Pancreas (tissue), 10 donors: ENCODE measurements at places on chromosomes 2 and 18. TPM values are rescaled to one million over a fixed set of nuclear protein-coding genes. Genes with fewer than 3 reads are reported as not detected.

- peak; percentile 83 for DNase-seq
- no peaks in the 10 kb centered on the region for H3K4me1 ChIP-seq
- H3K36me3 ChIP-seq = no peaks in the 10 kb centered on the region
- H3K27me3 ChIP-seq = no peaks in the 10 kb centered on the region
- peak overlapping the region; percentile 26 for H3K4me3 ChIP-seq
Observed at GRCh38 chr2:24083567-24084385, 858 bp downstream of the TP53I3 start.

GRCh38 chr2:108287169-108287568 lies 1.5 kb upstream of the SULT1C2 start:
- H3K36me3 ChIP-seq = no peaks in the 10 kb centered on the region
- H3K4me3 ChIP-seq = no peak overlapping the region
- DNase-seq = no peak
- no peaks in the 10 kb centered on the region for H3K4me1 ChIP-seq
- no peaks in the 10 kb centered on the region for H3K27me3 ChIP-seq

- DNase-seq = no peak
- H3K4me3 ChIP-seq = no peak overlapping the region
- H3K36me3 ChIP-seq = no peaks in the 10 kb centered on the region
- peaks cover 8% of the 10 kb centered on the region for H3K27me3 ChIP-seq
- no peaks in the 10 kb centered on the region for H3K4me1 ChIP-seq
Observed at GRCh38 chr2:176132205-176133171, 3.0 kb downstream of the HOXD8 start.

The STAT4 gene
- 1.5 TPM for total RNA-seq

GRCh38 chr18:62396967-62397366 lies 71.9 kb downstream of the TNFRSF11A start:
- H3K4me1 ChIP-seq = no peaks in the 10 kb centered on the region
- no peaks in the 10 kb centered on the region for H3K27me3 ChIP-seq
- no peak overlapping the region for H3K27ac ChIP-seq

GRCh38 chr2:98453531-98453930 lies 8.9 kb downstream of the INPP4A start:
- no peak overlapping the region for H3K4me3 ChIP-seq
- H3K36me3 ChIP-seq = no peaks in the 10 kb centered on the region
- no peaks in the 10 kb centered on the region for H3K4me1 ChIP-seq
- no peak overlapping the region for H3K27ac ChIP-seq

GRCh38 chr2:8263901-8264300 lies 418.0 kb upstream of the ID2 start:
- H3K4me3 ChIP-seq = no peak overlapping the region
- H3K27me3 ChIP-seq = no peaks in the 10 kb centered on the region
- no peaks in the 10 kb centered on the region for H3K36me3 ChIP-seq
- H3K4me1 ChIP-seq = no peaks in the 10 kb centered on the region
- no peak overlapping the region for H3K27ac ChIP-seq

The KCTD1 gene
- 16.8 TPM for total RNA-seq

DNA sequence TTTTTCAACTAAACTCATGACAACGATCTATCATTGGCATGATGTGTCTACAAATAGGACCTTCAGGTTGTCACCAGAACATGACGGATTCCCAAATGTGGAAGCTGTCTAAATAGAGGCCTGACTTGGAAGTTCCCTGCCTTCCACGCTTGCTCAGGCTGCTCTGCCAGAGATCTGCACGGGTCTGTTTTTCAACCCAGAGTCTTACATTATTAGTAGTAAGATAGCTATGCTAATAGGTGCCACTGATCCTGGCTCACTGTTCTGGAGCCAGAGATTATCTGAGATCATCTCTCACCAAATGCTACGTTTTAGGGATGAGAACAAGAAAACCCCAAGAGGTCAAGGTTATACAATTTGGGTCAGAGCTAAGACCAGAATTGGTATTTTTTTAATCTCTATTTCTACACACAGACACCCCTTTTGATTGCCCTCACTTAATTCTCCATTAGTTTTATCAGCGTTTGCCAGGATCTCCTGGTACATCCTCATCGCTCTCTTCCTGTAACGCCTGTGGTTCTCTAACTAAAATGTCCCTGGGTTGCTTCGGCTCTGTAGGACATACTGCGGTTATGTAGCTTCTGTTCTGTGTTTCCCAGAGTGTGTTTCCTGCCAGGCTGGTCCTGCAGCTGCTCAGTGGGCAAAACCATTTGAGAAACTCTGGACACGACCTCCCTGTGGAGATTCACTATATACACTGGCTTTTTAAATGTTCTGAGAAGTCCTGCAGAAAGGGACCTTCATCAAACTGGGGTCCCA lies 5.7 kb downstream of the CDC42EP3 start:
- H3K36me3 ChIP-seq = no peaks in the 10 kb centered on the region
- no peaks in the 10 kb centered on the region for H3K4me1 ChIP-seq
- no peak overlapping the region for H3K27ac ChIP-seq
- H3K27me3 ChIP-seq = no peaks in the 10 kb centered on the region

DNA sequence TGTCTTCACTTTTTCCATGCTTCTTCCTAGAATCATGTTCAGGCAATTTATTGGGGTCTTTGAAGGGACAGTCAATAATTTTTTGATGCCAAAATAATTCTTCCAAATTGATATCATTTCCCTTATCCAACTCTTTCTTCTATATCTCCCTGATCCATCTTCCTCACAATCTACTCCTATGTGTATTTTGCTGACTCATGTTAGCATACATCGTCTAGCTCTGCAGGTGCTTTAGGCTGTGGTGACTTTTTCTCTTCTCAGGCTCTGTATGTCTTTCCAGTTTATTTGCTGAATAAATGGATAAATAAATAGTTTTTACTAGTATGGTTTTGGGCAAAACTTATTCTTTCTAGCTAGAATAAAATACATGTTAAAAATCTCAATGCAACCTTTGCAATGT lies 1650.9 kb upstream of the TMEFF2 start:
- H3K27ac ChIP-seq = no peak overlapping the region
- H3K4me1 ChIP-seq = no peaks in the 10 kb centered on the region
- no peak overlapping the region for H3K4me3 ChIP-seq
- no peaks in the 10 kb centered on the region for H3K36me3 ChIP-seq

The MEIS1 gene
- total RNA-seq = 61.6 TPM

DNA sequence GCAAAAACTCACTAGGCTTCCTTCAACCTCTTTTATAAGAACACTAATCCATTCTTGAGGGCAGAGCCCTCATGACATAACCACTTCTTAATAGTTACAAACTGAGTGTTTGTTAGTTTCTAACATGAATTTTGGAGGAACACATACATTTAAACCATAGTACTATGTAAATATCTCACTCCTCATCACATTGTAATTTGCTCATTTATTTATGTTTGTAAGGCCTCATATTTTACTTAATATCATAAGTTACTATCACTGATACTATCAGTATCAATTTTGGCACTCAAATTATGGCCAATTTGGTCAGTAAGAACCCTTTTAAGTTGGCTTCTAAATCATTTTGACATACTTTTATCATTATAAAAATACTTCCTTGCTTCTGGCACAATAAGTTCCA lies 603.1 kb downstream of the ZEB2 start:
- H3K4me1 ChIP-seq = no peaks in the 10 kb centered on the region
- H3K27ac ChIP-seq = no peak overlapping the region
- no peaks in the 10 kb centered on the region for H3K36me3 ChIP-seq
- H3K27me3 ChIP-seq = no peaks in the 10 kb centered on the region
- no peak for DNase-seq
- H3K4me3 ChIP-seq = no peak overlapping the region

The GPR45 gene
- total RNA-seq = not detected

DNA sequence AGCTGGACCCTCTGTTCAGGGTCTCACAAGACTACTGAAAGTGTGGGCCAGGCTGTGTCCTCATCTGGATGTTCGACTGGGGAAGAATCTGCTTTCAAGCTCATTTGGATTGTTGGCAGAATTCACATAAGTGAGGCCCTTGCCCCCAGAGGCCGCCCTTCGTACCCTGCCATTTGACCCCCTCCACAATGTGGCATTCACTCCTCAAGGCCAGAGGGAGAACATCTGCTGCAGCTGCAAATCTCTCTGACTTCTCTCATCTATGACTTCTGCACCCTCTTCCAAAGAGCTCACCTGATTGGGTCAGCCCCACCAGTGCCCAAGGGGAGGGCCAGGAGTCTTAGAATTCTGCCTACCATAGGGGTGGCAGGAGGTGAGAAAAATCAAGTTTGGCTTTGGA lies 3.9 kb upstream of the CNDP2 start:
- no peak for DNase-seq
- H3K36me3 ChIP-seq = no peaks in the 10 kb centered on the region
- peaks cover 3% of the 10 kb centered on the region for H3K4me1 ChIP-seq
- no peak overlapping the region for H3K4me3 ChIP-seq

The CYRIA gene
- 7.6 TPM for total RNA-seq

GRCh38 chr2:123692121-123692520 lies 333.0 kb upstream of the CNTNAP5 start:
- no peaks in the 10 kb centered on the region for H3K27me3 ChIP-seq
- H3K4me3 ChIP-seq = no peak overlapping the region
- no peaks in the 10 kb centered on the region for H3K36me3 ChIP-seq
- no peak overlapping the region for H3K27ac ChIP-seq

- no peak overlapping the region for H3K27ac ChIP-seq
- H3K36me3 ChIP-seq = no peaks in the 10 kb centered on the region
- DNase-seq = no peak
- no peaks in the 10 kb centered on the region for H3K4me1 ChIP-seq
- H3K27me3 ChIP-seq = no peaks in the 10 kb centered on the region
Observed at GRCh38 chr18:57014772-57015413, 132.0 kb upstream of the BOD1L2 start.

DNA sequence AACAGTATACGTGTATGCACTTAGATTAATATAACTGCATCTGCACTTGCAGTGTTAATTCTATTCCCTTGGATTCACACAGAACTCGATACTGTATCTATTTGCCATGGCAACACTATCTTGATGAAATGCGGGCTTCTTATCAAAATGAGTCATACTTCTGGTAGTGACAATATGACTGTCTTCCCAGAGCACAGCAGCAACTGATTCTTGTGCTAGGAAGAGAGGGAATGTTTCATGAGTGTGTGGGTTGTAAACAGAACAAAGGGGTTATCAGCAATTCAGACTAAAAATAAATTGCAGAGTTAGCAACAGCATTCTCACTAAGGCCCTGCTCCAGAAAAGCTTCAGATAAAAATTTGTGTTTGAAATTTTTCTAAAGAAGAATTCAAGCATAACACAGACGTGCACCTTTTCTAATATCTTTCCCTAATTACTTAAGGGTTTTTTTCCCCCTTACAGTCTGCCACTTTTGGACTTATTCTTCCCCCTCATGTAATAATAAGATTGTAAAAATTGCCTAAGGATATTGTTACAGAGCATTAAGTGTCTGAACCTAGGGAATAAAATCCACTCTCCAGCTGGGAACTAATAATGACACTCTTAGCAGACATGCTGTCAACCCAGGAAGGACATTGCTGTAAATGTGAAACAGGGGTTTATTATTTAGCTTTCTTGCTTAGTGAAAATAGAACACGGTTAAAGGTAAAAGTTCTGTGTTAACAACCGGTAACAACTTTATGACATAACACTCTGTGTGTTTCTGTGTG lies 99.9 kb upstream of the SLC38A11 start:
- no peak overlapping the region for H3K27ac ChIP-seq
- DNase-seq = no peak
- no peaks in the 10 kb centered on the region for H3K27me3 ChIP-seq
- no peak overlapping the region for H3K4me3 ChIP-seq

The DQX1 gene
- not detected for total RNA-seq

DNA sequence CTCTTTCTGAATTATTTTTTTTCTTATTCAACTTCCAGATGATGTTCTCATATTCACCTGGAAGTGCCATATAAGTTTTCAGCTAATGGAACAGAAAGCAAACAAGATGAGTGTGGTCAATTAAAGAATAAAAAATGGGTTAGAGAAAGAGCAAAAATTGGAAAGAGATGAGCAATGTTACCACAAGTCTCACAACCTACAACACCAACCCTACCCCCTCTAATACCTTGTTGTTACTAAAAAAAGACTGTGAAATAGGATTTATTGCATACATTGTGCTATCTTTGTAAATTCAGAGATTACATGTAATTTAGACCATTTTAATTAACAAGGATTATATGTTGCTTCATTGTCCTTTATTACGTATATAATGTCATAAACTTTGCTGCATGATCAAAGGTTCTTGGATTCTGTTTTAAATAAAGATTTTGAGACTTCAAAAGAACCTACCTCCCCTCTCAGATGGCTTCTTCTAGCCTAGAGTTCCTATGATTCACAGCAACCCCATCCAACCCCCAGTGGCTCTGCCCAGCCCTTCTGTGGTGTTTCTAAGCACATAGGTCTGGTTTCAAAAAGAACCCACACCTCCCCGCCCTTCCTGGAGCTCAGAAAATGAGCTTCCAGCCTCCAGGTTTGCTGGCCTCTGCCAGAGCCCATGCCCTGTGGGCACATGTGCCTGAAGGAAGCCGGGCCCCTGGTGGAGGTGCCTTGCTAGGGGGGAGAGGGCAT lies 24.7 kb downstream of the LGALSL start:
- H3K27me3 ChIP-seq = no peaks in the 10 kb centered on the region
- DNase-seq = no peak
- H3K4me1 ChIP-seq = no peaks in the 10 kb centered on the region

DNA sequence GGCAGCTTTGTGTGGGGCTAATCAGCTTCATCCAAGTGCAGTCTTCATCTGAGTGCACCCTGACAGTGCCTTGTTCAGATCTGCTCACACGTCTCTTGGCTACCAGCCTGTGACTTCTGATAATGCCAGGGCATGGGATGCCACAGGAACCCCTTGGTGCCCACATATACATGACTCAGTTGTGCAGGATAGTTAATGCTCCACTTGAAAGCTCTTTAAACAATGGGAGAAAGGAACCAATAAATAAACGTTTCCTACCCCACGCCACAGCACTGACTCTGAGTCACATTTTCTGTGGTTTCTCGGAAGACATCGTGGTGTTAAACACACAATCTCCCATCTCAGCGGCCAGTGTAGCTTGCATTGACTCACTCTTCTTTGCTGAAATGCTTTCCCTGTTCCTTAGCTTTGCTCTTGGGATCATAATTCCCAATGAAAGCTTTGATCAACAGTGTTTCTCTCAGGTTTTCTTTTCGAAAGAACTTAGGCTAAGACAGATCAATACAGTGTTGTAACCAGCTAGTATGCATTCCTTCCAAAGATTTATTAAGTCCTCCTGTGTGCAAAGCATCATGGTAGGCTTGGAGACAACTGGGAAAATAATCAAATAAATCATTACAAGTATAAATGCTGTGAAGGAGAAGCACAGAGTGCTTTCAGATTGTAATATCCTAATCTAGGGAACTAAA lies 142.0 kb downstream of the COPS8 start:
- no peaks in the 10 kb centered on the region for H3K27me3 ChIP-seq
- no peak overlapping the region for H3K4me3 ChIP-seq
- no peaks in the 10 kb centered on the region for H3K4me1 ChIP-seq
- no peak overlapping the region for H3K27ac ChIP-seq

DNA sequence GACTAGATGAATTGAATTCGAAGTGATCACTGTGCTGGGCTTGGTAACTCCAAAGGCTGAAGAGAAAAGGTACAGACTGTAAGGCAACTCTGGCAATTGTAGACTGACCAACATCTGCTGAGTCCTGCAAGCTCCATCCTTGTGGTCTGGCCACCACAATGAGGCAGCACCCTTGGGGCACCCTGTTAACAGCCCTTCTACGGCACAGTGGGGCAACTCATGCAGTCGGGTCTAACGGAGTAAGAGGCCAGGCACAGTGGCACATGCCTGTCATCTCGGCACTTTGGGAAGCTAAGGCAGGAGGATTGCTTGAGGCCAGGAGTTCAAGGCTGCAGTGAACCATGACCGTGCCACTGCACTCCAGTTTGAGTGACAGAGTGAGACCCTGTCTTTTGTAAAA lies 126.8 kb downstream of the ZAP70 start:
- no peak overlapping the region for H3K27ac ChIP-seq
- H3K4me1 ChIP-seq = no peaks in the 10 kb centered on the region
- no peak for DNase-seq
